ENCODE measurements at places on chromosomes 4 and X.

DNA sequence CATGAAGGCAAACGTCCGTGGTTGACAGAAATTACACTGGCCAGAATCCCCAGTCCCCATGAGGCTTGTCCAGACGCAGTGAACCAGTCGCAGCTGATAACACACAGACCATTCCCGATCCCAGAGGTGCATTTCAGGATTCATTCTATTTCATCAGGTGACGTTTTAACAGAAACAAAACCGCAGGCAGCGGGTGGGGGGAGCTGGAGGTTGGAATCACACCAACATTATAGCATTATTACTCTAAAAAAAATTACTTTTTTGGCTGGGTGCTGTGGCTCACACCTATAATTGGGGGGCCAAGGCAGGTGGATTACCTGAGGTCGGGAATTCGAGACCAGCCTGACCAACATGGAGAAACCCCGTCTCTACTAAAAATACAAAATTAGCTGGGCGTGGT is 25.2 kb downstream of the NOP14 start:
- peak; percentile 41 for DNase-seq

- no peak for DNase-seq
Observed at GRCh38 chr4:36394352-36394903, 113.0 kb downstream of the DTHD1 start.

DNA sequence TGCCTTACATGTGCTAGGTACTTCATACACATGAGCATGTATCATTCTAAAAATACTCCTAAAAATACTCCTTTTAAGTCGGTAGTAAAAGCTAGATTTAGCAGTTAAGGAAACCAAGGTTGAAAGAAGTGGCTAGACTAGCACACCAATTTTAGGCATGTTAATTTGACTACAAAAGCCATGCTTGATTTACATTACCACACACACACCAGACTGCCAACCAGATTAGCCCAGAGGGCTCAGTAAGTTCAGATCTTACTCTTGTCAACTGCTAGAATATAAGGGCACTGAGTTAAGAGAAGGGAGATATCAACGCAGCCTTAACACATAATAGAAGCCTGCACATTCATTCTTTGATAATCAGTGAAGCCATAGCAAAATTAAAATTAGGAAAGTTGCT is 117.9 kb downstream of the MID1IP1 start:
- no peak for DNase-seq

- DNase-seq, result no peak
Observed at GRCh38 chr4:59570860-59571476, 1629.2 kb upstream of the ADGRL3 start.

DNA sequence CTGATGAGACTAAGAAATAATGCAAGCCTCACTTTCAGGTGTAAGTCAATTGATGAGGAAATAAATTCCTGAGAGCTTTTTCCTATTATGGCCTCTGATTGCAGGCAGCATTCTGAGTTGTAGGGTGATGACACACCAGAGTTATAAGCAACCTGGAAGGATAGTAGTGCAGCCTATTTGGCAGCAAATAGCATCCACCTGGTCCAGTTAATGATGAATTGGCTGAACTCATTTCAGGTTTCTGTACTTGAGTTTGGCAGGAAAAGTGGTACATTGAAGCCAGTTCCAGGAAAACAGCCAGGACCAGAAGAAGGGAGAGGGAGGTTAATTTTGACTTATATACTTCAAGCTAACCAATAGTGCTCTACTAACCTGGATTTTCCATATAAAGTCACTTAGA is 316.8 kb downstream of the NAF1 start:
- DNase-seq, result no peak

DNA sequence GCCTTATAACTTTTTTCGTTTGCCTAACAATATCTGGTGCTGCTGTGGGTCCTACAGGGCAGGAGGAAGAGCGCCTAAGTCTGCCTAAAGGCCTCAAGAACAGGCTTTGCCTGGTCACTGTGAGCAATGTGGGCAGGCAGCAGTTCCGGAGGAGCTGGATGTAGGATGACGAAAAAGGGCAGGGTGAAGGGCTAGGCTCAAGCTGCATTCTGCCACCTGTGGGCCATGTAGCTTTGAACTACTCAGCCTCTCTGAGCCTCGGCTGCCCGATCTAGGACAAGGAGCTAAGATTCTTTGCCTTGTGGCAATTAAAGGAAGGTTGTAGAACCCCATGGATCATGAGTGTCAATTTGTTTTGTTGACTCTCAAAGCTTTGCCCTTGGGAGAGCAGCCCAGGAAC is 57.1 kb upstream of the MAMLD1 start:
- no peak for DNase-seq

- DNase-seq, result no peak
Observed at GRCh38 chr4:185721190-185722028, 90.6 kb downstream of the SORBS2 start.

- no peak for DNase-seq
Observed at GRCh38 chr4:110164856-110165255, 33.6 kb downstream of the ELOVL6 start.

- no peak for DNase-seq
Observed at GRCh38 chr4:7154351-7154981, 37.9 kb upstream of the SORCS2 start.

DNA sequence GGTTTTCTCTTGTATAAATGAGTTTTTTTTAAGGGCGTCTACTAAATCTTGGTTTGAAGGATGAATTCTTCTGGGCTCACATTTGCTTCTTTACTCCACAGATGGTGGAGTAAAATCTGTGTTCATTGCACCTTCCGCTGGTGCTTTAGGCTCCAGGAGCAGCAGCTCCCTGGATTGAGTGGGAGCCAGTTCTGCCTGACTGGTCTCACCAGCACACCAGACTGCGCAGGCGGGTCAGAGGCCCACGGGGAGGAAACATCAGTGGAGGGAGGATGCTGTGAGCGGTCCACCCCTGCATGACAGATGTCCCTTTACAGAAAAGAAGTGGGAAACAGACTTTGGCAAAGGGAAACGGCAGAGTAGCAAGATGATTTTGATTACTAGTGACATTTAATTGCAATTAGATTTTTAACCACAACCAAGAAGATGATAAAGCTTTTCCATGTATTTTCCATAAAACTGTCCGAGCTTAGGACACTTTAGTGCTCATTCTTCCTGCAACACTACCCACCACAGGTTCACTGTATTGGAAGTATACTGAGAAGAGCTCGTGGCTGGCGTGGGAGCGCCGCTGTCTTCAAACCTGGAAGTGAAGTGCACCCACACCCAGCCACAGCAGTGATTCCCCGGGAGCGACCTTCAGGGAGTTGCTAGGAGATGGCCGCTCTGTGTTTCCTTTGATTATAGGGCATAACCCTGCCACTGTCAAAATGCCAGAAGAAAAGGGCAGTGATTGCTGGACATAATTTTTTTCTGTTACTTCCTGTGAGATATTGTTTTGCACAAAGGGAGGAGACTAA is 95.2 kb downstream of the SORBS2 start:
- DNase-seq, result no peak

GRCh38 chr4:150286656-150287055 is 208.4 kb downstream of the DCLK2 start:
- no peak for DNase-seq
